ENCODE measurements at places on chromosomes 6 and 20. TPM values are rescaled to one million over a fixed set of nuclear protein-coding genes. Genes with fewer than 3 reads are reported as not detected.

GRCh38 chr20:43065299-43065698, 124.4 kb downstream of the PTPRT start:
- no peak for DNase-seq

GRCh38 chr6:6494677-6495076, 93.8 kb upstream of the LY86 start:
- DNase-seq, result no peak

DNA sequence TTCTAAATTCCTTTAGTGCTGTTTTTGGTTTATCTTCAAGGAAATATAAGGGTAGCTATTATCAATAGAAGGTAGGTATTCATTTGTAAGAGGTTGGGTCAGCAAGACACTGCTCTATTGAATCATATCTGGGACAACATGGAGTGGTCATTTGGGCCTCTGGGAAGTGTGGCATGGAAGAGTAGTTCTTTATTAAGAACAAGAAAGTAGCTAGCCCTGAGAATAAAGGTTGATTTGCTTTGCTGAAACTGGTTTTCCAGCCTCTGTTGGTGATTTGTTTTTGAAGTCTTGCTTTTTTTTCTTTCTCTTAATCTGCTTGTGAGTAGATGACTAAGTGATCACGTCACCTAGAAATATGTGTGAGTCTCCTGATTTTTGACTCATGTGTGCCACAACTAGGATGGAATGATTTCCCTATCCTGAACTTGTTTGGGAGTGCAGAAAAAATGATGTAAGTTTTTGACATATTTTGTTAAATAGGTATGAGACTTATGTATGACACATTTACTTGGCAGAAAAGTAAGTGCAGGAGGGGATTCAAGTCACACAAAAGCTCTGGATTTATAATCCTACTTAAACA, 381.8 kb downstream of the CENPW start:
- no peak for DNase-seq

GRCh38 chr6:48449002-48449401, 338.0 kb upstream of the PTCHD4 start:
- DNase-seq, result no peak

DNA sequence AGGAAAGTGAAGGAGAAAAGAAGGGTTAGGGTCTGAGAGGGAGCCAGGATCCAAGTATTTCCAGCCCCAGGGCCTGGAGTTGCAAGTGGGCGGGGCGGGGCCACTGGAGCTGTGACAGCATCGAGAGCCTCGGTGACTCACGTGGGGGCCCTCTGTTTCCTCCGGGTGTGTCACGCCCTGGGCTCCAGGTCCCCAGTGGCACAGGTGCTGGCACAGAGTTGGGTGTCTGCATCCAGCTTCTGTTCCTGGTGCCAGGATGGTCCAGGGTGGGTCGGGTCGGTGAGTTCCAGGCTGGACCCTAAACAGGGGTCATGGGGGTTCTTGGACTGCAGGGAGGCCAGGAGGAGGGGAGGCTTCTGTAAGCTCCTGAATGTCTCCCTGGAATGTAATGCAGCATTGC, 16.7 kb downstream of the RAET1L start:
- no peak for DNase-seq

GRCh38 chr6:40477246-40478126, 109.7 kb downstream of the LRFN2 start:
- peak; percentile 28 for DNase-seq

GRCh38 chr20:46970937-46971630, 76.4 kb downstream of the EYA2 start:
- DNase-seq, result no peak

GRCh38 chr6:39891976-39892375, 42.3 kb downstream of the MOCS1 start:
- DNase-seq, result no peak

The CGAS gene
- 1.2 TPM for total RNA-seq

The TMC2 gene
- 1.7 TPM for total RNA-seq
